Kidney epithelial cell (primary cell): ENCODE measurements at places on chromosomes 1 and 21. TPM values are rescaled to one million over a fixed set of nuclear protein-coding genes. Genes with fewer than 3 reads are reported as not detected.

CHD5 gene
- under 0.01 and 0.08 TPM in 2 replicates for total RNA-seq

KCNN3 gene
- 0.04 and 0.34 TPM in 2 replicates for total RNA-seq

DNA sequence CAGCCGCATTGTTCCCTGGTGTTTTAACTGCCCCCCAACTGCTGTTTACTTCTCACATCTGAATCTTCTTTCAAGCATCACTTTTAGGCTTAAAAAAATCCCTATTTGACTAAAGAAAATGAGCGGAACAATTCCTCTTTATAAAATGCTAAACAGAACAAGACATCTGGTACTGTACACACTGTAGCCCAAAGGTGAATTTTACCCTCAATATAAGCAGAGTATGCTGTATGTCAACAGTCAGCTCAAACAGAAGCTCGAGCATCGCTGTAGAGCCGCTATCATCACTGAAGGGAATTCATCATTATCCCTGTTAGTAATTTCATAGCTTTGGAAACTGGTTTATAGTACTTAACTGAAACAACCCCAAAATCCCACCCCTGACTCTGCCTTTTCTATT is 85.3 kb downstream of the LRRC8D start:
- DNase-seq: no peak

ARHGEF2 gene
- 197 and 230 TPM in 2 replicates for total RNA-seq

DNA sequence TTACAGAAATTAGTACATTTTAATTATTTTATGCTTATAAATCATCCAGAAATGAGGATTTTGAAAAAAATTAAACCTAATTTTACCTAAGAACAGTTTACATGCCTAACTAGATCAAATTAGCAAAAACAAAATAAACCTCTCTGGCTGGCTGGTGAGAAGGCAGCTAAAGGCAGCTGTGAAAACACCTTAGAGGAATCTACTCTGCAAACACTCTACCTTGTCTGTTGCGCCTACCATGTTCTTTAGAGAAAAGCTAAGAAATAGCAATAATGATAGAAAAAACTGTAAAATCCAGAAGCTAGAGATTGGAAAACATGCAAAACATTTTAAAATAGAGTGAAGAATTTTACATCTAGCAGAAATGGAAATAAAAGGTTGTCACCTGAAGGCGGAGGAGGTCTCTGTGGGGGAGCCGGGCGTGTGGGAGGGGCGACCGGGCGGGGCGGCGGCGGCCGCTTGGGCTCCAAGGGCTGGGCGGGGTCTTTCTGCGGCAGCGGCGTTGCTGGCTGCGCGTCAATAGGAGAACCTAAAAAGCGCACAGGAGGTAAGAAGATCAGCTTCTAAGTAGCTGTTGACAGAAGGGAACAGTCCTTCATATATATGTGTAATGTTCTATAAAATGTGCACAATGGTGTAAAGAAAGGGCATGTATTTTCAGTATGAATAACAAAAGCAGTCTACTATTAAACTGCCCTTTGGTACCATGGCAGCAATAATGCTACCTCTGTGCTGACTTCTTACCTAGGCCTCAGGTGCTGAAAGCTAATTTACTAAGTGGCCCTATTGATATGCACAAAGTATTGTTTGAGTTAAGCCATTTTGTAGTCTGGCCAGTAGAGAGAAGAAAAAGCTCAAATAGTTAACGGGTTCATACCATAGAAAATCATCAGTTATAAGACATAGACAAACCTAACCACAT is 33.3 kb upstream of the CFAP298 start:
- DNase-seq: no peak

DNA sequence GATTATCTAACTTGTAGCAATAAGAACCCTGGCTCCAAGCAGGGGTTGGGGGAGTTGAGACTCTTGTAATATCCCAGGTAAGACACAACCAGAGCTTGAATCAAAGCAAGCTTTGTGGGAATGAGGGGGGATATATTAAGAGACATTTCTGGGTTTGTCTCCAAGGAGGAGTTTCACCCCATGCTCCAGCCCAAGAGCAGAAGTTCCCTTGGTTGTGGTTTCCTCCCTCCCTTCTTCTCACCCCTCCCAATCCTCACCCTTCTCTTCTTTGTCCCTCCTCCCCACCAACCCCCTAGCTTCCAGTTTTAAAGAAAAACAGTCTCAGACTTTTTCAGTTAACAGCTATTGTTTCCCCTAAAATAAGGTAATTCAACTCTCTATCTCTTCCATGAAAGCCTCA is 11.9 kb downstream of the TRAF3IP3 start:
- no peak for DNase-seq

- no peak for DNase-seq
These were observed 245.9 kb upstream of the PLD5 start for GRCh38 chr1:242770366-242770765.

DNA sequence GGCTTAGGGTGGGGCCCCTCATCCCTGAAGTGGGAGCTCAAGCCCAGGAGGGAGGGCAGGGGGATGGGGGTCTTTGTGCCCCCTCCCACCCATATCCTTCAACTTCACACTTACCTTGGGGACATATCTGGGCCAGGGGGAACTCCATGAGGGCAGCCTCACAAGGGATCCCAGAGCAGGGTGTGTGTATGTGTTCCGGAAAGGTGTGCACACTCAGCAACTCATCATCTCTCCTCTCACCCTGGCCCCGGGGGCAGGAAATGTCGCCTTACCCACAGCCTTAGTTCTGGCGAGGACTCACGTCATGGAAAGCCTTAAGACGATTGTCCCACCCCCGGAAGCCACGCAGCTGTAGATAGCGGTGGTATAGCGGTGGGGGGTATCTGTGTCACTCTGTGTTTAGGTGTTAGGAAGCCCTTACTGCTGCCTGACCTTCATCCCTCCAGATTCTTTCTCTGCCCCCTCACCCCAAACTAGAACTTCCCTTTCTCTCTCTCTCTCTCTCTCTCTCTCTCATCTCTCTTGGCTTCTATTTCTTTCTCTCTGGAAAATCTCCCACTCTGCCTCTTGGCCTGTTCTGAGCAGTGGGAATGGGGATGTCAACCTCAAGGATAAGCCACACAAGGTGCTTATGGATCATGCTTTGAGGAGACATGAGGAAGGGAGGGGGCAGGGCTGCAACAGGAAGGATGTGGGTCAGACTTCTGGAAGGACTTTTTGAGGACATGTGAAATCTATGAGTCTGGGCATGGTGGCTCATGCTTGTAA is at the start of gene SH2D2A:
Gene SH2D2A, minus strand, starts transcription at position 288 of the 768 bp plus-strand sequence. Its CDS starts 140 bp downstream, at position 148.
- no peak for DNase-seq

- peak; percentile 10 for DNase-seq
These were observed 275.7 kb upstream of the CAMK1G start for GRCh38 chr1:209307846-209308245.

- DNase-seq: no peak
These were observed 32.7 kb downstream of the SUSD4 start for GRCh38 chr1:223331301-223331700.

GRCh38 chr1:95636897-95637296 is 402.9 kb downstream of the RWDD3 start:
- DNase-seq: no peak

DNA sequence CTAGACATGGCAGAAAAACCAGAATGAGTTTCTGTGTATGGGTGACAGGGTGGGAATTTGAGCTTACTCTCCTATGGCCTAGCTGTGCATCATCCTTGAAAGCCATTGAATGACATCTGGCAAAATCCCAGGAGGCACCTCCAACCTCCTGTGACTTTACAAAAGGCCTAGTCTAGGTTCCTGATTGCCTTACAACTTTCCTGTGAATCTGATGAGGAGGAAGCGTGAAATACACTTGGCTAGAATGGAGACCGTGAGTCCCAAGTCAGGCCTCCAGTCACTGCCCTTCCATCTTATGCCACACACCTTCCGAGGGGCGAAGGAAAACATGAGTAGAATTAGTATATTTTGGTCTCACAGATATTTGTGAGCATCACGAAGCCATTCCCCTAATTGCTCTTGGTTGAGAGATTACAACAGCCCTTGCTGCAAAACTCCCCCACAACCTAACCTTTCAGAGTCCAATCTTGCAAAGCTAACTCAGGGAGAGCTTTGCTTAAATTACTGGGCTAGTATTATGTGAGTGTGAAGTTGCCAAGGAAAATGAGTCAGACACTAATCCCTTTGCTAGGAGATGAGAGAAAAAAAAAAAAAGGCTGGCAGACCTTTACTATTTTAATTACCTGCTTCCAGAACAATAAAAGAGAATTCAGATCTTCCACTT is 36.3 kb upstream of the PAXBP1 start:
- no peak for DNase-seq

DNA sequence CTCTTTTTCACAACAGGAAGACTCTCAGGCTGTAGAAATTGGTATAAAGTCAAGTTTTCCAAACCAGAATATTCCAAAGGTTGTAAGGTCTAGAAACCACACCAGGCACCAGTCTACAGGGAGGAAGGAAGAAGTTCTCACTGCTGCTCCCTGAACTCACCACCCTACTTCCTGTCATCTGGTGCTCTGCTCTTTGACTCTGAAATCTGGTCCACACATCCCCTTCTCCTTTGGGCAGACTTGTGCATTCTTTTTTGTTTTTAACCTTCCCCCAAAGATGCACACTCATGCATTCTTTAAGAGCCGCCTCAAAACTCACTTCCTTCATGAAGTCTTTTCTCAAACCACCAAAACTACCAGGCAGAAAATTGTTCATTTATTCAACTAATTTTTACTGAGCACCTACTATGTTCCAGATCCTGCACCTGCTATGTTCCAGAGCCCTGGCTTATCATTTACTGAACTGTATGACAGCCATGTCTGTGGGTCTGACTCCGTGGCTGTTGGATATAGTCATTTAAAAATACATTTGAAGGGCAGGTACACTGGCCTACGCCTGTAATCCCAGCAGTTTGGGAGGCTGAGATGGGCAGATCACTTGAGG is 30.1 kb upstream of the EPS15 start:
- no peak for DNase-seq

- DNase-seq: peak; percentile 57
These were observed 17.6 kb downstream of the RIT1 start for GRCh38 chr1:155893389-155894142.

DNA sequence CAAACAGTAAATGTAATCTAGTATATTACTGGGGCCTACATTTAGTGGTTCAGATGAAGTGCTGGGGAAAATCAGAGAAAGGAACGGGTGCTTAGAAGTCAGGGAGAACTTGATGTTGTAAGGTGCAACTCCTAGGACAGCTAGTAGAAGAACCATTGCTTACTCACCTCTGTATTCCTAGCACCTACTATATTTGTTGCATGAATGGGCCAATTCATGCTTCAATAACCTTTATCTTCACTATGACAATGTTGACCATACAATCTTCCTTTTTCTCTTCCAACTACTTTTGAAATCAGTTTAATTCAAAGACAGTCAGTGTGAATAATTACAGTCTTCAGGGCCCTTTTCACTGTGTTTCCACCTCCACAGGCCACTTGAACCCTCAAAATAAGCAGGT is 125.0 kb upstream of the DMRTA2 start:
- DNase-seq: no peak

SPATA45 gene
- total RNA-seq: not detected in 2 replicates

SPRR3 gene
- total RNA-seq: 1.1 TPM in 1 of 2 replicates, not detected in the other

TRIM63 gene
- total RNA-seq: 0.14 TPM in 1 of 2 replicates, not detected in the other

- DNase-seq: no peak
These were observed 152.8 kb downstream of the PPP1R12B start for GRCh38 chr1:202501281-202501680.

DNA sequence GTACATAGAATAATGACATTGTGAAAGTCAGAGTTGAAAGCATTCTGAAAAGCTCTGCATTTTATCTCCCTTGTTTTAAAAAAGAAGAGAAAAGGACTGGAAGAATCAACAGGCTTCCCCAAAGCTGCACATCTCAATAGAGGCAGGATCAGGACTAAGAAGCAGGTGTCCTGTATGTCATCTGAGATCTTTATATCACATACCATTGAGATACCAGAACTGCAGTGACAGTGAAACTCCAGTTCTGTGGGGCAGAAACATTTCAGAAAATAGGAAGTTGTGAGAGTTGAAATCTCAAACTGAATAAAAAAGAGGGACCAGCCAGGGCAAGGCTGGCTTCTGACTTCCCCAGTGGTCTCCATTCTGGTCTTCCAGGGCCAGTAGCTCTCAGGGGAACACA is 33.0 kb upstream of the SH2D1B start:
- no peak for DNase-seq

LEFTY1 gene
- total RNA-seq: not detected in 2 replicates

SLC1A7 gene
- total RNA-seq: not detected in 2 replicates
